ENCODE measurements at places on chromosomes 2 and 18.
A peak's percentile ranks its signal among the peaks of the same experiment; 100 is the strongest.

DNA sequence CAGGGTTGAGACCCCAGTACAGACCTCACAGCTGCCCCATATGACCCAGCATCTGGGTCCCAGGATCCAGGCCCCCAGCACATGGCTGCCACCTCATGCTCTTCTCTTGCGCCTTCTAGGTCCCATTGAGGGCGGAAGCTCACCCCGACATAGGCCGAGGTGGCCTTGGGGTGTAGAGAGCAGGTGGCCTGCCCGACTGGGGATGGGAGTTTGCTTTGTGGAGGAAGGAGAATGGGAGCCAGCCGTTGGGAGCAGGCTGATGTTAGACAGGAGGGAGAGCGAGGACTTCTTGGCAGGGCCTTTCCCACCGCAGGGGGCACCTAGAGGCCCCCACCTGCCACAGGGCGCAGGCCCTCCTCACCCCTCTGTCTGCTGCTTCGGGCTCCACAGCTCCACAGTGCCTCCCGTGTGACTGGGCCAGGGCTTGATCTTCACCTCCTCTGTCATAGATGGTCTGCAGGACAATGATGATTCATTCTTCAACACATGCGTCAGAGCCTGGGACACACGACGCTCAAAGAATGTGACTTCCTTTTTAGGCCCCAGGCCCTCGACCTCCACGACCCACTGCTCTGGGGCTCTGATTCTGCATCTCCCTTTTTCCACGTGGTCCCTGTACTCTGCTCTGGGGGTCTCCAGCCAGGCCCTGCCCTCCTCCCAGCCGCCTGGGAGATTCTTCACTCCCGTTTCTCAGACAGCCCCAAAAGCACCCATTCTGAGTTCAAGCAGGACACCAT is 86.6 kb upstream of the ODC1 start:
- DNase-seq, result no peak

DNA sequence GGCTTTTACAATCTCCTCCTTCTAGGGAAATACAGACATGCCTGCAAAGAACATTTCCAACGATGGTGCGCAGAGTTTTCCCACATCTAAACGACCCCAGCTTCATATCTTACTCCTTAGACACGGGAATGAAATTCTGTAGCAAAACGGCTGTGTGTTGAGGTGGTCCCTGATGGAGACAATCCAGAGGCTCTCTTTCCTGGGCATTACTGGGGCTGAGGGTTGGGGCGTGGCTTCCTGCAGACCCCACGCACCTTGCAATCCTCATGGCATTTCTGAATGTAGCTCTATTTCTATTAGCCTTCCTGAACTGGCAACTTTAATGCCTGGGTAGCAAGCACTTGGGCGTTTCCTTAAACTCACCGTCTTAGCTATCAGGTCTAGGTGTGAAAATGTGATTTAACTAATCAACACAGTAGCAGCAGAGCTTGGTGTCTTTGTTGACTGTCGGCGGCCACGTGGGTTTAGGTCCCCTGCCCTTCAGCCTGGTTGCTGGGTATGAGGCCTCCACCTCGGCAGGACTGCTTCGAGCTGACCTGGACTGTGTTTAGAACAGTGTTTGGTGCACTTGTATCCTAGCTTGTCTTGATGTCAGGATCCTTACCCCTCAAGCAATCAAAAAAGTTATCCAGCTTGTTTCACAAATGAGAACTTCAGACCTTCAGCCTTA is 242.8 kb downstream of the GBX2 start:
- DNase-seq, result no peak

DNA sequence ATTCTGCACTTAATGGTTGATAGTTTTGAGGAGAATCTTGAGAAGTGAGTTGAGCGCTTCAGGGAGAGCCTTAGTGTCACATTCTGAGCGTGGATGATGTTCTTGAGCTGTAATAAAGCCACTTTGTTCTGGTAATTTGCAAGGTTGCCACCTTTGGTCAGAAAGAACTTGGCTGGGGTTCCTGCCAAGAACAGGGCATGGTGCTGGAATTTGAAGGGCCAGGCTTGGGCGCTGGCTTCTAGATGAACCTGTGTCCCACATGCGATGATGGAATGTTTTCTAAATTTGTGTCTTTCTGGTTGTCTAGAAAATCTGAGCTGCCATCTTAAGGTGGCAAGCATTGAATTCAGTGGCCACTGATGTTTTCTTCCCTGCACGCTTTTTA is 124.1 kb upstream of the EML6 start:
- no peak for DNase-seq

DNA sequence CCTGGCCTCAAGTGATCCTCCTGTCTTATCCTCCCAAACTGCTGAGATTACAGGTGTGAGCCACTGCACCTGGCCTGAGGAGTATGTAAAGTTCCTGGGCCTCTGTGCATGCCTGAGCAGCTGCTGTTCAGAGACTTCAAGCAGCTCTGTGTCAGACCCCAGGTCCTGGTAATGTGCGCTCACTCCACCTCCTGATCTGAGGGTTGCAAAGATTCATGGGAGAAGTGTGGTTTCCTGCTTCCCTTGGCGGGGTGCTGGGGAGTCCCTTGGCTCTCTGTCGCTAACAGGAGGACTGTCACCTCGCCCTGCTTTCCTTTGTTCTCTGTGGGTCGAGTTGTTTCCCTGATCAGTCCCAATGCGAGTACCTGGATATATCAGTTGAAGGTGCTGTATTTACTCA is 8.6 kb upstream of the IL36A start:
- DNase-seq, result no peak

- DNase-seq, result no peak
Observed at GRCh38 chr2:88136817-88137216, 9.0 kb upstream of the FABP1 start.

GRCh38 chr18:65942104-65942503 is 191.3 kb downstream of the CDH7 start:
- peak; percentile 57 for DNase-seq

- DNase-seq, result no peak
Observed at GRCh38 chr18:6199777-6200176, 214.9 kb downstream of the L3MBTL4 start.

- no peak for DNase-seq
Observed at GRCh38 chr2:127597046-127597983, 48.6 kb upstream of the GPR17 start.

GRCh38 chr18:44853430-44853829 is 172.7 kb downstream of the SETBP1 start:
- DNase-seq, result no peak

DNA sequence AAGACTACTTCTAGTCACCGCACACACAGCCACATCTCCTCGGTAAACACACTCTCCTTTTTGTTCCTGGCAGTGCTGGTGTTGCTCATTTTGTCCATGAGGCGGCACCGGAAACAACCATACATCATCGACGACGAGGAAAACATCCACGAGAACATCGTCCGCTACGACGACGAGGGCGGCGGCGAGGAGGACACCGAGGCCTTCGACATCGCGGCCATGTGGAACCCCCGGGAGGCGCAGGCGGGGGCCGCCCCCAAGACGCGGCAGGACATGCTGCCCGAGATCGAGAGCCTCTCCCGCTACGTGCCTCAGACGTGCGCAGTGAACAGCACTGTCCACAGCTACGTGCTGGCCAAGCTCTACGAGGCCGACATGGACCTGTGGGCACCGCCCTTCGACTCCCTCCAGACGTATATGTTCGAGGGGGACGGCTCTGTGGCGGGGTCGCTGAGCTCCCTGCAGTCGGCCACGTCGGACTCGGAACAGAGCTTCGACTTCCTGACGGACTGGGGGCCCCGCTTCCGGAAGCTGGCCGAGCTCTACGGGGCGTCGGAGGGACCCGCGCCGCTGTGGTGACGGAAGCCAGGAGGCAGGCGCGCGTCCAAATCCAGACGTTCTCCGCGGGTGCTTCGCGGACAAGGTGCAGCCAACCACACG is 221.0 kb downstream of the CDH20 start:
- no peak for DNase-seq

GRCh38 chr2:125397535-125398251 is 1258.3 kb upstream of the GYPC start:
- DNase-seq, result no peak

- peak; percentile 57 for DNase-seq
Observed at GRCh38 chr2:106642679-106643078, 155.5 kb downstream of the CD8B2 start.

- peak; percentile 87 for DNase-seq
Observed at GRCh38 chr2:219453671-219454590, 19.3 kb downstream of the SPEG start.

DNA sequence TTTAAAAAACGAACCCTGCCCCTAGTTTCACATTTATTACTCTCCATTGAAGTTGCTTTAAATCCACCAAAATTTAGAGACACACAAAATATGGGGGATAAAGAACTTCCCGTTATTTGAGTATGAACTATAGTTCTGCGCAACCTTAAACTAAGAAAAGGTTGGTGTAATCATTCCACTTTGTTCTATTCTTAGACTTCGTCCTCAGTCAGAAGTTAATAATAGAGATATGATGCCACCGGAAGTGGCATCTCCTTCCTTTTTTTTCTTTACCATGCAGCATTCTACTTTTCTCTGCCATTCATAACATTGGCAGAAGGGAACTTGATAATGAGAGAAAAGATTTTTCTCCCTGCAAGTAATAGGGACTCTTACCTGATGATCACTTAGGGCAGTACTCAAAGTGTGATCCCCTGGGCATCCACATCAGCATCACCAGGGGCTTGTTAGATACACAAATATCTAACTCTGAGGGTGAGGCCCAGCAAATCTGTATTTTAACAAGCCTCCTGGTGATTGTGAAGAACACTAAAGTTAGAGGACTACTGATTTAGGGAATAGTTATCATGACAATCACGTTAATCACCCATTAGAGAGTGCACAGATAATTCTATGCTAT is 147.7 kb upstream of the DTNA start:
- DNase-seq, result no peak

- DNase-seq, result no peak
Observed at GRCh38 chr2:7867867-7868266, 814.0 kb upstream of the ID2 start.

DNA sequence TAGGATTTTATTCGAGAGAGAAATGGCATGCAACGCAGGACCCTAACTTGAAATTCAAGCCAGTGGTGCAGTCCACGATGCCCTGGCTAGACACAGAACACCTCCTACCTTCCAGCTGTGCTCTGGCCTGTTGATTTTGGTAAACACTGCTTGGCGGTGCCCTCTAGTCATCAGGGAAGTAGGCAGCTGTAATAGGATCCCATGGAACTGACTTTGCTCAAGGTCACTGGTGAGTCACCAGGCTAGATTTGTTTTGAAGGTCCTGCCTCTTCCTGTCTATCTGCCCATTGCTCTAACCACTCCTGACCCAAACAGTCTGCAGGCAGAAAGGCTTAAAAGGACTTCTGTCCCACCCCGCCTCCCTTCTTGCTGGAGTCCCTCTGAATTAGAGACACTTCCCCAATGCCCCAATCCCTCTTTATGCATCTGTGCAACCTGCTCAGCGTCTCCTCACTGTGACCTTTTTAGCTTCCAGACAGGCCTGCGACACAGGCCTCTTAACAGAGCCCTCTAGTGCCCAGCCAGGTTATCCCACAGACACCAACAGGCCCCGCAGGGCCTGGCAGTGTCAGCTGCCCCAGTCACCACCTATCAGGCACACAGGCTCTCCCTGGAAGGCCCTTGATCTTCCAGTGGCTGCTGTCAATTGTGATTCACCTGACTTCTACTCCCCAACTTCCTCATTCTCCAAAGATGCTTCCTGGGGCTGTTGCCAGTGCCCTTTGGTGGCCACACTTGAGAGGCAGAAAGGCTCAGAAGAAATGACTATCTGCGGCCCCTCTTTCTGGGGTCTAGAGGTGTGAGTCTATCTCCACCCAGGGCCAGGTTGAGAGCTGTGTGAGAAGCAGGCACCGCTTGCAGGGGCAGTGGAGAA is 5.2 kb downstream of the TMEM127 start:
- DNase-seq, result peak; percentile 70

DNA sequence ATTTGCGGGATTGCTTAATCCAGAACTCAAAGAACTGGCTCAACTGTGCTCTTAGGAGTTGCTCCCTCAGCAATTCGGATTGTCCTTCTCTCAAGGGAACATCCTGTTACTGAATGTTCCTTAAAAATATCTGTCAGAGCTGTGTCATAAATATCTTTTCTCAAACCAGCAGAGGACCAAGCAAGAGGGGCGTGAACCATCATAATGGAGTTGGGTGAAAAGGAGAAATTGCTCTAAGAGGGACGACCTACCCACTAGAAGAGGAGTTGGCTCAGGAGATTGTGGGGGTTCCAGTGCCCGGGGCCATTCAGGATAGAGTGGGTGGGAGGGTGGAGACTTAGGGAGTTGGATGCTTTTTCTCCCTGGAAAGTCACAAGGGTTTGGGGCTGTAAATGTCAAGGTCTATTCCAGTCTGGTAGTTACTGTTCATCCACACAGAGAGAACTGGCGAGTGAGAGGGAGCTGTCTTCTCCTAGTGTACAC is 59.5 kb downstream of the MERTK start:
- DNase-seq, result no peak

GRCh38 chr2:221276601-221277000 is 295.5 kb downstream of the EPHA4 start:
- DNase-seq, result no peak

DNA sequence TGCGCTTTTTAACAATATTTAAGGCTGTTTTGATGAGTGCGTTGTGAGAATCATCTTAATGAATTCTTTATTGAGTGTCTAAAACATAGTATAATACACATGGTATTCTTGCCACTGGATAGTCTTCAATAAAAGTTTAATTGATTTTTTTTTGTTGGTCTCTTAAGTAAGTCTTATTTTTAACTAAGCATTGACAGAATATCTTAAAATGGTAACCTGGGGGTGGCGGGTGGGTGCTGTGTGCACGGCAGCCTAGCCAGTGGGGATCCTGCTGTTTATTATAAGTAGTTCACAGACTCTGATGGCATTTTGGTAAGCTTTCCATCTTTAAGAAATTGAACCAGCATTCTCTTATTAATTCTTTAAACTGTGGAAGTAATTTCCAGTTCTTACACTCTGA is 6.0 kb downstream of the SOX11 start:
- DNase-seq, result no peak

GRCh38 chr2:6948677-6949351 is 31.6 kb downstream of the RNF144A start:
- DNase-seq, result no peak

GRCh38 chr2:179954026-179954425 is 53.1 kb downstream of the CWC22 start:
- no peak for DNase-seq

- no peak for DNase-seq
Observed at GRCh38 chr2:201890453-201890852, 84.1 kb downstream of the CDK15 start.

DNA sequence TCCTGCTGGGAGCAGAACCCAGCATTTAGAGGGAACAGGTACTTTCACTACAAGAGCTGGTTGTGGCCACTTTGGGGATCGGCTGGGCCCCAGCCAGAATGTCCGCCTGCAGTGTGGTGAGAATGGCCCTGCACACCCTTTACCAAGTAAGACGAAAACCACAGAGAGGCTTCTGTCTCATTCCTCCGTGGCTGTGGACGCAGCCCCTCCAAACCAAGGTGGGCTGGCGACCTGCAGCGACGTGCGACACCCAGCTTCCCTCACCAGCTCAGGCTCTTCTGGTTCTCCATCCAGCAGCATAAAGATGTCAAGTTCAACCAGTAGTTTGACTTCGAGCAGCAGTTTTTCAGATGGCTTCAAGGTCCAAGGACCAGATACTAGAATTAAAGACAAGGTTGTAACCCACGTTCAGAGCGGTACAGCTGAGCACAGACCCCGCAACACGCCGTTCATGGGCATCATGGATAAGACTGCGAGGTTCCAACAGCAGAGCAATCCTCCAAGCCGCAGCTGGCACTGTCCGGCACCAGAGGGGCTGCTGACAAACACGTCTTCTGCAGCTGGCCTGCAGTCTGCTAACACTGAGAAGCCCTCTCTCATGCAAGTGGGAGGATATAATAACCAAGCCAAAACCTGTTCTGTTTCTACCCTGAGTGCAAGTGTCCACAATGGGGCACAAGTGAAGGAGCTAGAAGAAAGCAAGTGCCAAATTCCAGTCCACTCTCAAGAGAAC is 56.2 kb downstream of the WDSUB1 start:
- no peak for DNase-seq
